Activated T-cell treated with anti-CD3 and anti-CD28 coated beads, Interleukin-2, amount 50 U/mL, for 48 hours (primary cell): ENCODE measurements at places on chromosomes 1 and 21.

DNA sequence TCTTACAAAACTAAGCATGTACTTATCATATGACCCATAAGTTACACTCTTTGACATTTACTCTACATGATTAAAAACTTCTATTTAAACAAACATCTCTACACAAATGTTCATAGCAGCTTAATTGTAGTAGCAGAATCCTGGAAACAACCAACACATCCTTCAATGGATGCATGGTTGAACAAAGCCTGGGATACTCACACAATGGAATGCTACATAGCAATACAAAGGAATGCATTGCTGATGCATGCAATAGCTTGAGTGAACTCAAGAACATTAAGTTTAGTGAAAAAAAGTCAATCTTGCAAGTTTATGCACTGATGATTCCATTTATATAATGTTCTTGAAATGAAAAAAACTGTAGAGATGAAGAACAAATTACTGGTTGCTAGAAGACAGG lies 686.9 kb downstream of the LRRIQ3 start:
- no peak for DNase-seq

- peak; percentile 79 for DNase-seq
Measured at GRCh38 chr1:151158326-151158725, 1.9 kb downstream of the TNFAIP8L2 start.

DNA sequence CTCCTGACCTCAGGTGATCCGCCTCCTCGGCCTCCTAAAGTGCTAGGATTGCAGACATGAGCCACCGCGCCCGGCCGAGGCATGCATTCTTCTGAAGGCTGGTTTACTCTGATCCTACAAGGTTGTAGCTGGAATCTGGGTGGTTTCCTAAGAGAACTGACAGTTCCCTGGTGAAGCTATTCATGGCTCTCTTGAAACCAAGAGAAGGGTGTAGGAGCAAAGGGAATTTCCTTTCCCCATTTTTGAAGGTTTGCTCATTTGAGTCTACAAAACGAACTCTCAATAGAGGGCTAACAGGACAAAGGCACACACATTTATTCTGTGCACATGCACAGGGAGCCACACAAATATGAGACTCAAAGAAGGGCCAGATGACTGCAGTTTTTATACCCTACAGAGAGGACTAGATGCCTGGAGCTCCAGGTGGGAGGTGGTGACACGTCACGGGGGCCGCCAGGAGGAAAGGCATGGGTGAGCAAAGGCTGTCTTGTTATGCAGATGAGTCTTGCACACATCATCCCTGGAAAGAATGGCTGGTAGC lies 49.5 kb upstream of the ERRFI1 start:
- DNase-seq = no peak

DNA sequence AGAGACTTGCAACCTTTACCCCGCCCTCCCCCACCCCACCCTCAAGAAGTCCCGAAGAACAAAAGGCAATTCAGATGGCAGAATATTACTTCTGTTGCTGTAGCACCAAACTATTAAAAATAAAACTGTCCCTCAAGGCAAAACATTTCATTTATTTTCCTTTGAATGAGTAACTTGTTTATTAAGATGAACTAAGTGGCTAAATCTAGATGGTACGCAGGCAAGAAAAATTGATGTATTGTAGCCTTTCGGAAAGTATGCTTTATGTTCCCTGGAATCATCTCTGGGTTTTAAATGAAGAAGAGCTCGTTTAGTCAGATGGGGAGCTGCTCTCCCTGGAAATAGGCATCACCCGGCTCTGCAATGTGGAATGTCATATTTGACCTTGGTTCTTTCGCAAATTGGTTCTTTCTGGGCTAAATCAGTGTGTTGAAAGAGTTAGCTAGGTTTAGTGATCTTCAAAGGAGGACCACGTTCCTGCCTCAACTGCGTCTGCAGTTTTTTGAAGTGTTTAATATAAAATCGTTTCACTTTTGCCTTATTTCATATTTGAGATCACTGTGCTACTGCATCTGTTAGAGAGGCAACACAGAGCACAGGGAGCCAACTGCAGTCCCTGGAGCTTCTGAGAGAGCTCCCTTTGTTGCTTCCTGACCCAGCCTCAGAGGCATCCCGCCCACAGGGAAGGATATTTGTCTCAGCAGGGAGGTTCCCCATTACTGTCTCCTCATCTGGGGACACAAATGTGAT lies 61.8 kb downstream of the KIF26B start:
- DNase-seq = no peak

DNA sequence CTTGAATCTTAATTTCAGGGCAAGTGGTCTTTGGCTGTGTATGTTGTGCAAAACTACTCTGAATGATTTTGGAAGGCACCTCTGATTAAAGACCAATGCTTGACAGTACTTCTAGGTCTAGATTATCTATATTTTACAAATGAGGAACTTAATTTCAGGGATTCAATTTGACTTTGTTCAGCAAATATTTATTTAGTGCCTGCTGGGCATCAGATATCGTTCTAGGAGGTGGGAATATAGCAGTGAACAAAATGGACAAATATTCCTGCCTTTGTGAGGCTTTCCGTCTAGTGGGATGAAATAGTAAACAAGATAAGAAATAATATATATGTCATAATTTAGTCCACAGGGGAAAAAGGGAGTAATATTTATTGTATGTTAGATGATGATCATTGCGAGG lies 4.7 kb downstream of the ZNF326 start:
- no peak for DNase-seq

DNA sequence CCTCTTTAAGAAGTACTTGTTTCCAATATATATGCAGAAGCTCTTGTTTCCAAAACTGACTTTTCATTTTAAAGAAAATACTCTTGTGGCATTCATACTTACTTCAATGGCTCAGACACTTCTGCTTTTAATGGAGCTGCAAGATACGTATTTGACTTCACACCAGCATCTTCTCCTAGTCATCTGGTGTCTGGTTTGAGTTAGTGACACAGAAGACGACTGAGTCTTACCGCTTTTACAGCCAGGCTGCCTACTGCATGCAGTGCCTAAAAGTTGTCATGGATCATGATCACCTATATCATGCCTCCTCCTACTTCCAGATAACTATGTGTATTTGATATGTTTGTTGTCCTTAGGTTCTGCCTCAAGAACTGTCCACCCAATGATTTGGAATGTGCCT lies 185.9 kb downstream of the TPR start:
- DNase-seq = no peak

DNA sequence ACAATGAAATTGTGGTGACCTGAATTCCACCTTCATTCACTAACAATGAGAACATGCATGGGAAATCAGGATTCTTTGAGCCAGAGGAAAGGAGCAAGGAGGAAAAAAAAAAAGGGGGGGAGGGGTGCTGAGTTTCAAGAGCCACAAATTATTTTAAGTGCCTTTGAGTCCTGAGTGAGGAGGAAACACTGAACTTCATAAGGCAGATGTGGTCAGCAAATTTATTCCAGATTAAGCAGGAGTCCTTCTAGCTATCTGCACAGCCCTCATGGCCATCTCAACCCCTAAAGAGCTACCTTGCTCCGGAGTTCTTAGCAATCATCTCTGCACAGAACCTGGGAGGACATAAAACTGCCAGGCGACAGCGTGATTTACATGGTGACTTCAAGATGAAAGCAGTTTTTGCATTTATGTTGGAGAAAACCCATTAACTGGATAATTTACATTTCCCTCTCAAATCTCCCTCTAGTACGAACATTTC lies 21.7 kb downstream of the ASTN1 start:
- no peak for DNase-seq

DNA sequence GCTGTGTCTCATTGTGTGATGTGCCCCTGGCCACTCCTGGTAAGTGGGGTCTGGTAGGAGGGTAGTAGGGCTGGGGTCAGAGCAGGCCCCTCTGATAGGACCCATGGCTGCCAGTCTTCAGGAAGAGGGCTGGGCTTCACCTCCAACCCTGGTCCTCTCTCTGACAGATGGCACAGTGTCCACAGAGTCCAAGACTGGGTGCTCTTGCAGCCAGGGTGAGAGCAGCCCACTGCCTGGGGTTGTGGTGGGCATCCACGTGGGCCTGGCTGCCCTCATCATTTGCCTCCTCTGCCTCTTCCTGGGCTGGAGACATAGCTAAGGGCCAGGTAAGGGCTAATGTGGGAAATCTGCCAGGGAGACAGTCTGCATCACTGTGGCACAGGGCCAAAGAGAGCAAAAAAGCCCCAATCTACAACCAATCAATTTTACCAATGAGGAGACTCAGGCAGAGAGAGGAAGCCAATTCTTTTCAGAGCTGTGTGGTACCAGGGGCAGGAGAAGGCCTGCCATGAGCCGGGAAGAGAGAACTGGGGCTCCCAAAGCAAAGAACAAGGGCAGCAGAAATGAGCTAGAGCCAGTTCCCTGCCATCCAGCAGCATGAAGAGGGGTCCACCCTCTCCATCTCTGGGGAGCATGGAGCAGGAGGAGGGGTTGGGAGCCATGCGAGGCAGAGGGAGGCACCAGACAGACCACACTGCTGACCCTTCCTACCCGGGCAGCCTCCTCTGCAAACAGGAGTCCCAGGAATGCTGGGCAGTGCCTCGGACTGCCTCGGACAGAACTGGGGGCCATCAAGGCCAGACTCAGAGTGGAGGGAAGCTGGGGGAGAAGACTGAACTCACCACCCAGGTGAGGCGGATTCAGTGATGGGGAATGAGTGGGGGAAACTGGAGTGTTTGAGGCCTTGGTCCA lies 26.8 kb downstream of the SLC27A3 start:
- no peak for DNase-seq

- no peak for DNase-seq
Measured at GRCh38 chr1:84665703-84666317, 24.5 kb downstream of the SSX2IP start.

DNA sequence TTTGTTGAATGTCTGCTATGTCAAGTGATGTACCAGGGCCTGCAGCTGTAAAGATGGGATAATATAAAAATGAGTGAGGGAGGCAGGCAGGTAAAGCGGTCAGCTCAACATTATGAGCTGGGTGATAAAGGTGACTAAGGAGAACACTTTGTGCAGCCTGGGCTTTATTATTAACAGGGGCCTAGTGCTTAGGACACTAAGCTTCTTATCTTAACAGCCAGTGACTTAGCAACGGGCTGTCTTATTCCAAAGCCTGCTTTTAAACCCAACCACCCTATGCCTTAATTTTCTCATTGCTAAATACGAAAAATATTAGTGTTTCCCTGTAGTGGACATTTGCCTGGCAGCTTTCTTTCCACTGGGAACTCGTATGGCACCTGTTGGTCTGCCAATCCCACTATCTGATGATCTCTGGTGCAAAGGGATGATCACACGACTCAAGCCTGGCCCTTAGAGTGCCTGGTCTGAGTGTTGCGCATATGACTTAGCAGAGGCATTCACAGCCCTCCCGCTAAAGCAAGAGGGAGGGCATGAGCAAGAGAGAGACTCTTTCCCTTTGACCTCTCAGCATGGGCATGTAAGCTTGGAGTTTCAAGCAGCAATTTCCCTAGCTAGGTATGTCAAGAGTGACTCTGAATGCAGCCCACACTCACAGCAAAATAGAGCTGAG lies 98.6 kb upstream of the PAPPA2 start:
- no peak for DNase-seq

DNA sequence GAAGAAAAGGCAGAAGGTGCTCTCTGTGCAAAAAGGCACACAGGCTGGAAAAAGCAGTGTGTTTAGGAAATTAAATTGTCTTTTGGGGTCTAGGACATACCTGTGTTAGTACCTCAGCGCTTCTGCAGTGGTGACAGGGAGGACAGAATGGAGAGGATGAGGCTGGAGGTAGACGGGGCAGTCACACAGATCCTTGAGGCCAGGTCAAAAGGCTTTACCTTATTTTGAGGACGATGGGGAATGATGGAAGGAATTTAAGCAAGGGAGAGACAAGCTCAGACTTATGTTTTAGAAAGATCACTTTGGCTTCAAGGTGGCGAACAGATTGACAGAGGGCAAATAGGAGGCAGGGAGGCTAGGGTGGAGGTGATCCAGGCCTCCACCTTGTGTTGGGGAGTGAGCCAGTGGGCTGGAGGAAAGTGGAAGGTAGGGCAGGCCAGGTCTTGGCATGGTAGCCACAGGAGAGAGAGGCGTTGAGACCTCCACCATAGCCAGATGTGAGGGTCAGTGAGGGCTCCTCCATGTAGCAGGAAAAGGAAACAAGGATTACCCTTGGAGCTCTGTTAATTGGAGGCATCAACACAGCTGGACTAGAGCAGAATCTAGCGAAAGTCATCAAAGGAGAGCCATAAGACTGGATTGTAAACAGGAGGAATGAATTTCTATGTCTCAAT lies 4.2 kb downstream of the CYP4B1 start:
- DNase-seq = no peak

GRCh38 chr21:41091616-41092015 lies 76.3 kb upstream of the BACE2 start:
- DNase-seq = no peak

DNA sequence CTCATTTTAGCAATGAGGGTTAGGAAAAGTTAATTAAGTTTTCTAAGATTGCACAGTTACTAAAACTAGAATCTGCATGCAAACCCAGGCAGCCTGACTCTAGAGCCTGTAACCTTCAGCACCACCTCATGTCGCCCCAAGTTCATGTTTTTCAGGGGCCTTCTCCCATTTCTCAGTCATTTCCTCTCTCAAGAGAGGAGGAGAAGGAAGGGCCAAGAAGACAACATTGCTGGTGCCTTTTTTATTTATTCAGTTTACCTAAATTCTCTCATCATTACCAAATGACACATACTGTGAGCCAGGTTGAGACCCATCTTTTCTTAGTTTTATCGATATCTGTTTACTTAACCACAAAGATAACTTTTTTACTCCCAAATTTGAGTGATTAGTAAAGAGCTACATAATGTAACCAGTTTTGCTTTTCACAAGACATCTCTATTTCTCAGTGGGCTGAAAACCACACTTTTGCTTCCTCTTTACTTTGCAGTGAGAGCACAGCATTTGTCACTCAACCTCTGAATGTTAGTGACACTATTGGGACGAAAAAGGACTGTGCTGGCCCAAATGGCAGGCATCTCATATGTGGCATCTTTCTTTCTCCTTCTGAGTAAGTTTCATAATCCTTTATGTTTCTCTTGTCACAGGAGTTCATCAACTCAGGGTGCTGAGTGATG lies at the start of gene CD101:
CD101 (plus strand) TSS at position 507 of the 674 bp plus-strand sequence; CDS start at position 565, 58 bp downstream.
- DNase-seq = peak; percentile 59

DNA sequence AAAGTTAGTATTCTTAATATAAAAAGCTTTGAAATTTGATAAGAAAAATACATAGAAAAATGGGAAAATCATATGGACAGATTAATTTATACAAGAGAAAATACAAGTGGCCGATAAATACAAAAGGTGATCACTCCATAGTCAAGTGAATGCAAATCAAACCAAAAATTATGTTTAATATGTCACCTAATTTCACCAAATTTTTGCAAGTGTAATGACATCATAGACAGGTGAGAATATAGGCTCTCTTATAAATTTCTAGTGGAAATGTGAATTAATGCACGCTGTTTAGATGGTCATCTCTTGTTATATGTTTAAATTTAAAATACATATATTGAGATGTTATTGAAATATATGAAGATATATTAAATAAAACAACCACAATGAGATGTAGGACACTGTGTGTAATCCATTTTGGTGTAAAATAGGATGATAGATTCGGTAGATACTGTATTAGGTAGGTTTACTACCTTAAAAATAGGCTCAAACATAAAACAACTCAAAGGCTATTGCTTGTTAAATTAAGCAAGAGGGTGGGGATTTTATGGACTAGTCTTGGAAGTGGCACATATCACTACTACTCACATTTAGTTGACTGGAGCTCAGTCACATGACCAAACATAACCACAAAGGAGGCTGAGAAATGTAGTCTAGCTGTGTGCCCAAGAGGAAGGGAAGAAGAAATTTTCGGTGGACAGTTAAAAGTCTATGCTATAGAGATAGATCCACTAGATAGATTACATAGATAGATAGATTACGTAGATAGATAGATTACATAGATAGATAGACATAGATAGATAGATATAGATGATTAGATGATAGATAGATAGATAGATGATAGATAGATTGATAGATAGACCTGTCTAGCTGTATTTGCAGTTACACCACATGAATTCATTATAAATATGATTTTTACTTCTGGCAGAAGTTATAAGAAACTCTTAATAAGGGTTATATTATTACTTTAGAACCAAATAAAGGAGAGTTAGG lies 9.2 kb downstream of the INSL5 start:
- DNase-seq = no peak
